ENCODE measurements at places on chromosomes 4 and X. TPM values are rescaled to one million over a fixed set of nuclear protein-coding genes. Genes with fewer than 3 reads are reported as not detected.

LUZP4 gene
- total RNA-seq = not detected

AKAP14 gene
- total RNA-seq = not detected

SMIM10L2A gene
- total RNA-seq = 1.3 TPM

SPANXA2 gene
- not detected for total RNA-seq

FAM13A gene
- 4.0 TPM for total RNA-seq

GAGE2A gene
- not detected for total RNA-seq

GSTCD gene
- 10.2 TPM for total RNA-seq

TEX13D gene
- total RNA-seq = not detected

PHOX2B gene
- not detected for total RNA-seq

TCEAL6 gene
- total RNA-seq = not detected

GCNA gene
- total RNA-seq = 2.5 TPM

GPR82 gene
- total RNA-seq = not detected

PFKFB1 gene
- total RNA-seq = not detected

LRP2BP gene
- total RNA-seq = 0.24 TPM

ZNF630 gene
- 2.0 TPM for total RNA-seq

SOWAHB gene
- not detected for total RNA-seq

MAGEB1 gene
- total RNA-seq = not detected

MAGEA2B gene
- total RNA-seq = not detected
